Esophagus muscularis mucosa (tissue), 4 donors: ENCODE measurements at places on chromosomes 5 and 9.

DNA sequence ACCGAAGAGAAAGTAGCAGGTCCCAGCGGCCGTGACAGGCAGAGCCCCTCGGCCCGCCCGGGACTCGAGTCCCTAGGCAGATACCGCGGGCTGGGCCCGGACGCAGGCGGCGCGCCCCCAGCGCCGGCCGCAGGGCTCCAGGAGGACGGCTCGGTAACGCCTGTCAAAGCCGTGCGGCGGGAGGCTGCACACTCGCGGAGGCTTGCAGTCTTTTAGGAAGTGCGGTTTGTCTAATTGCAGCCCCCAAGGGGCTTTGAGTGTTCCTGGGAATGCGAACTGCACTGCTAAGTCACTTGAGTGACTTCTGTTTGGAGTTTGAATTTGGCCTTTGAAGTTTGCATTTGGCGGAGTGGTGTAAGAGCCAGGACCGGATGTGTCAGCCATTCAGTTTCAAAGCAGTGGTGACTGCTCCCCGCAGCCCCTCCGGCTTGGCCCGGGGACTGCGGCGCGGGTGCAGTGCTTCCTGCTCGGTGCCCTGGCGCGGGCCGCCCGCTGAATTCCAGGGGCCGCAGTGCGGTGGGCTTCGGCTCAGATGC lies 1.3 kb downstream of the MAP3K1 start:
- DNase-seq = no peak

GRCh38 chr9:78654324-78654723 lies 357.4 kb downstream of the PSAT1 start:
- DNase-seq = no peak

GRCh38 chr5:168198359-168198758 lies 93.1 kb upstream of the WWC1 start:
- no peak for DNase-seq

GRCh38 chr5:150500905-150501304 lies 7.0 kb upstream of the NDST1 start:
- no peak for DNase-seq

DNA sequence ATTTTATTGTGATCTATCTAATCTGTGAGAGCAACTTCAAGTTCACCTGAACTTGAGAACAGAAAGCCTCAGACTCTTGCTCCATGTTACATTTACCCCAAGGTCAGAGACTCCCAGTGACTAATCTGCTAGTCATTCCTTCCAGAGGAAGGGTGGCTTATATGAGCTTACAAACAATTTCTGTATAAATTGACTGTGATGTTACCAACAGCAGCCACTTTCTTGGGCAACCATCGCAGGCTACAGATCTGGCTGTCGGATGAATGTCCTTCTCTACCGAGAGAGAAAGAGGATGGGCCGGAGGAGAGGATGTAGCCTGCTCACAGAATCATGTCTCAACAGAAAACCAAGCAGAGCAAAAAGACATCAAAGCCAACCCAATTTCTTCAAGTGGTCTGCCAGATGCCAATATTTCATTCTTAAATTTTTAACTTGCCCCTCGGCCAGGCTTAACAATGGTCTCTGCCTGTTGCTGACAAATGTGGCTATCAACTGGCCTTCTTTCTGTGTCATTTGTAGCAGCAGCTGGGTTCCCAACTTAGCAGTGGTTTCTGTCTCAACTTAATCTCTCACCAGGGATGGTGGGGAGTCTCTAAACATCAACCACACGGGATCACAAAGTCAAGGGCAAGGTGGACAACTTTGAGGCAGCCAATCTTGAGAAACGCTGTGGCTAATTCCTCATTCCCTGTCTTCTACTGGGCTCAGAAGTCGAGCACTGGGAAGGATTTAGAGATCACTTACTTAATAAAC lies 81.3 kb downstream of the RAPGEF1 start:
- DNase-seq = no peak

- DNase-seq = no peak
Observed at GRCh38 chr9:92608909-92609445, 61.0 kb downstream of the IPPK start.

- no peak for DNase-seq
Observed at GRCh38 chr5:175195698-175196656, 248.0 kb downstream of the DRD1 start.

- no peak for DNase-seq
Observed at GRCh38 chr9:2603621-2604020, 18.0 kb upstream of the VLDLR start.

- DNase-seq = no peak
Observed at GRCh38 chr5:105840800-105841199, 1829.9 kb downstream of the EFNA5 start.

- no peak for DNase-seq
Observed at GRCh38 chr5:90473396-90474234, 956 bp downstream of the MBLAC2 start.

DNA sequence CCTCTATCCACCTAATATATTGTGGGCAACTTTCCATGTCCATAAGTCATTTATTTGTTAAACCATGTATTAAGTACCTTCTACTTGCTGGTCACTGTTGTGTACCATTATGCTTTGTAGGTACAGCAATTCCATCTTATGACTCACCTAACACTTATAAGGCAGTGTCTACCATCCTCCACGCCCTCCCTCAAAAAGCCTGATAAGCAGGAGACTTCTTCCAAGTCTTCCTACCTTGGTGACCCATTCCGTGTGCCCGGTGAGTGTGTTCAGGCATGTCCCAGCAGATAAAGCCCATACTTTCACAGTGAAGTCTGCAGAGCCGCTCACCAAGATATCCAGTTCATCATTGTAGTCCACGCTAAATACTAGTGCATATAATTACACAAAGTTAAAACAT lies 17.4 kb downstream of the FBXW2 start:
- DNase-seq = no peak

GRCh38 chr5:133519191-133519590 lies 93.2 kb downstream of the FSTL4 start:
- DNase-seq = peak; percentile 68

DNA sequence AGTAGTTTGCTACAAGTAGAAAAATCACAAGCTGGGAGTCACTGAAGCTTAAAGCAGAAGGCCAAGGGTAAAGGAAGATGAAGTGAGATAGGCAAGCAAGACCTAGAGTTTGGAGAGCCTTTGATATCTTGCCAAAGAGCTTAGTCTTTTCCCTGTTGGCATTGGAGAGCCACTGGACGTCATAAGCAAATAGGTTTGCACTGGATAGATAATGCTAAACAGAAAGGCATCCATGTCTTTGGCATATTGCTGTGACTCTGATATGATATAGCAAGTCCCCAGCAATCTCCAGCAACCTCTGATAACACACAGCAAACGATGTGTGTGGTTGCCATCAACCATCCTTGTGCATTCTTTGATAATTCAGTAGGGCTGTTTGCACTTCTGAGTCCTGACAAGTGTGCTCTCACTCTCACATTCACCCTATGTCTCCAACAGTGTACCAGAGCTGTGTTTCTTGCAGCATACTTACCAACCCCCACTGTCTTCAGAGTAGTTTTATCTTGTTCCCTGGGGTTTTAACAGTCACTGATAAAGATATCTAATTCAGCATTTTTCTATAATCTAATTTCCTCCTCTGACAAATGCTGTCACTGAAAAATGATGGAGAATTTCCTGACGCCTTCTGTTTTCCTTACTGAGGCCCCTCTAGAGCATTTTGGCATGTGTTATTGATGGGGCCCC lies 16.9 kb upstream of the FREM1 start:
- DNase-seq = no peak

DNA sequence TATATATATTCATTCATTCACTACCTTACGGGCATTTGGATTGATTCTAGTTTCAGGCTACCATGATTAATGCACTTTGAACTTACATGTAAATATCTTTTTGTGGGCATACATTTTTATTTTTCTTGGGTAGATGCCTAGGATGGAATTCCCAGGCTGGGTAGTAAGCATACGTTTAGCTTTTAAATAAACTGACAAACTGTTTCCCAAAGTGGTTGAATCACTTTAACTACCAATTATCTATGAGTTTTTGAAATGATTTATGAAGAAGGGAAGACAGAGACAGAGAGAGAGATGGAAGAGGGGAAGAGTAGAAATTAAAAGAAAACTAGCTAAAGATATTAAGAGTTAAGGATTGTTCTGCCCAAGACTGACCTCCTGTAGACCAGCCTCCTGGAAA lies 612.6 kb downstream of the PSAT1 start:
- no peak for DNase-seq

DNA sequence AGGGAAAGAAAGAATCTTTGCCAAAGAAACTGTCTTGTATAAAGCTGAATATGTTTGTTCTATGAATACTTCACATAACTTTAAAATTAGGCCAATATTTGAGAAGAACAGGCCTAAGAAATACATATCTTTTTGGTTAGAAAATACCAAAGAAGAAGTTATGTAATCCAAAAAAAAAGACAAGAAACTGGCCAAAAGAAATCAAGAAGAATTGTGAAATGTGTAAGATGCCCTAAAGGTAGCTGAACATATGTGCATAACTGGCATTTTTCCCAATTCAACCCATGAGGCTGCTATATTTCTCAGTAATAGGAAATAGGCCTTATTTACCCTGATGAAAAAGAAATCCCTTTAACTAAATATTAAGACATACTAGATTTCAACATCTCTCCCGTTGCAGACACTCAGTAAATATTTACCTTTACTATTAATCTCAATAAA lies 290.0 kb downstream of the CETN3 start:
- DNase-seq = no peak

- DNase-seq = no peak
Observed at GRCh38 chr9:37732952-37733351, 20.7 kb upstream of the TRMT10B start.
